ENCODE measurements at places on chromosomes 7 and 10.

DNA sequence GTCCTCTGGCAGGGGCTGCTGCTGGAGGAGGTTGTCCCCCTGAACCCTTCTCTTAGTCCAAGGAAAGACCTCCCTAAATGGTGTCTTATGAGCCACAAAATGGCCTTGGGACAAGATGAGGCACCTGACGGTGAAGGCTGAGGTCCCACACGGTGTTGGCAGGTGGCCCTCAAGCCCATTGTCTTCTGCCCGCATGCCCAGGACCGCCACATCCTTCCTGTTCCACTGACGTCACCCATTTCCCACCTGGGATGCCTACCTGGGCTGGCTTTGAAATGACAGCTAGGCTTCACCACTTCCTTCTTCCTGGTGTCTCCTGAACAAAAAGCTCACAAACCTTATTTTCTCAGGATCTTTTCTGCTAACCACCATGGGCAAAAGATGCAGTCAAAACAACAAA lies 2.1 kb upstream of the DMBT1 start:
- no peak for DNase-seq

DNA sequence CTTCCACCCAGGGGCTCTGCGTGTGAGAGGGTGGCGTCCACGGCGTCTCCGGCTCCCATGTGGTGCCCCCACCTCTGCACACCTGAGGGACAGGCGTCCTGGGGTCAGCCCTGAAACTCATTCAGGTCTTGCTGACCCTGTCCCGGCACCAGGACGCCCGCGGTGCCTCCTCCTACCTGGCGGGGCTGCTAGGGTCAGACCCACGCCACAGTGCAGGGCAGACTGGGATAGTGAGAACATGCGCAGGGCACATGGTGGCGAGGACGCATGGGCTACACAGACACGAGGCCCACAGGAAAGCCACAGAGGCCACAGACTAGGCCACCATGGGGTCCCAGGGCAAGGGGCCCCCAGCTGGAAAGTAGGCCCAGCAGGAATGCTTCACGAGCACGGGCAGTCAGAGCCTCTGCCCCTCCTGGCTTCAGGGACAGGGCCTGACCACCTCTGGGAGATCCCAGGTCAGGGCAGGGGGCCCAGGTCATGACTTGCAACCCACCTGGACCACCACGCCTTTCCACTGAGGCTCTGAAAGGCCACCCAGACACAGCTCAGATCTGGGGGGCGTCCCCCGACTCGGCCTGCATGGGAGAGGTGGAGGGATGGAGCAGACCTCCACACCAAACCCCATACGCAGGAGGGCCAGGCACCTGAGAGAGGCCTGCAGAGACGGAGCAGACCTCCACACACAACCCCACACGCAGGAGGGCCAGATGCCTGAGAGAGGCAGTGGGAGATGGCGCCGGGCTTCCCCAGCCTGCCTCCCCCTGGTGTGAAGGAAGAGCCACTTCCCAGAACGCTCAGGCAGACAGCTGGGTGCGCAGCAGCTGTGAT lies 188.6 kb downstream of the ELFN1 start:
- no peak for DNase-seq

DNA sequence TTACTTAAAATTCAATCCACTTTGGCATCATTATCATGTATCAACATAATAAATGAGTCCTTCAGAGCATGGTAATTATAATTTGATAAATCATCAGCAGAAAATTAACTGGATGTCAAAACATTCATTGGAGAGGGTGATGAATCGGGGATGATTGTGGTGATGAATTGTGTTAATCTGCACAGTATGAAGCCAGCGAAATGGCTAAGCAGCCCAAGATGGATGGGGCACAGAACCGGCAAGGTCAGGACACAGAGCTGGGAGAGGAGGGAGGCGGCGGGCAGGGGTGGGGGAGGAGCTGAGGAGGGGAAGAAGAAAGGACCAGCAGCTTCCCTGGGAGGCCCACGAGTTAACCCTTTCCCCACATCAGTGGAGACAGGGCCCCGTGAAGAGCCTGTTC lies 536.1 kb downstream of the LRMDA start:
- DNase-seq, result no peak

- no peak for DNase-seq
Observed at GRCh38 chr7:34672430-34672829, 14.4 kb downstream of the NPSR1 start.

DNA sequence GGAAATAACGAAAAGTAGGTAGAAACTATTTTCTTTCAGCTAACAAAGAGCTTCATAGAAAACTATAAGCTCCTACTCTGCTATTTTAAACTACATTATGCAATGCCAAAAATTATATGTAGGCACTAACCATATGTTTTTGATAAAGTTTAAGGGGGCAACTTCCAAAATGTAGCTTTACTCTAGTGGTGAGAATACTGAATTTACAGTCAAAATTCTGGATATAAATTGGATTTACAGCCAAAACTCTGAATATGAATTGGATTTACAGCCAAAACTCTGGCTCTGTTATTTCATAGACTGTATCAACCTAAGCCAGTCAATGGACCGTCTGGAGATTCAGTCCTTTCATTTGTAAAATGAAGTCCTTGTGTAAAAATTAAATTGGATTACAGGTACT lies 86.8 kb upstream of the ANK3 start:
- DNase-seq, result no peak

DNA sequence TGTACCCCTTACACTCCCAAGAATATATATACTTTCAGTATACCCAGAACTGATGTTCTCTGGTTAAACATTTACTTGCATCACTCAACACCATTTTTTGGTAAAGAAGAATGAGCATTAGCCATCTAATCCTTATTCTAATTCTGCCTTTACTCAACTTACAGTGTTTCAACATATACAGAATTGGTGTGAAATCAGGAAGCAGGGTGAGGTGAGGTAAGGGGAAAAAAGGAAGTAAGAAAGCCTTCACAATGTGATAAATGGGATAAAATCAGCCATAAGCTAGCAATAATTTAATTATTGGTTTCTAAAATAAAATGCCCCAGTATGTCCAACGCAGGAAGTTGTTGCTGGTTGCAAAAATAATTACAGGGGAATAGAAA lies 605.4 kb downstream of the KCNMA1 start:
- DNase-seq, result peak; percentile 27

DNA sequence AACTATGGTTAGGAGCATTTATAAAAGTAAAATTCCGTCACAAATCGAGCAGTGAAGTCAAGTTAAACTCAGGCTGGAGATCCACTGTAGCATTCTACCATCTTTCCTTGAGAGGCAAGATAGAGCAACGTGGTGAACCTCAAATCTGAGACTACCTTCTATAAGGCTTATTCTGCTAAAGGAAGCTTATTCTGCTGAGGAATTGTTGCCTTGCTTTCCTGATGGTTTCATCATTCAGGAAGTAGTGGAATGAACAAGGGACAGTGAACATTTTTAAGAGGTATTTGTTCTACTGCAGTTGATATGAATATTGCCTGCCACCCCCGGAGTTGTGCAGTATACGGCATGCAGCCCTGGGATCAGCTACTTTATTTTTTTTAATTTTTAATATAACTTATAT lies 170.8 kb downstream of the VPS50 start:
- no peak for DNase-seq

- no peak for DNase-seq
Observed at GRCh38 chr10:132141076-132141475, 45.7 kb upstream of the DPYSL4 start.

DNA sequence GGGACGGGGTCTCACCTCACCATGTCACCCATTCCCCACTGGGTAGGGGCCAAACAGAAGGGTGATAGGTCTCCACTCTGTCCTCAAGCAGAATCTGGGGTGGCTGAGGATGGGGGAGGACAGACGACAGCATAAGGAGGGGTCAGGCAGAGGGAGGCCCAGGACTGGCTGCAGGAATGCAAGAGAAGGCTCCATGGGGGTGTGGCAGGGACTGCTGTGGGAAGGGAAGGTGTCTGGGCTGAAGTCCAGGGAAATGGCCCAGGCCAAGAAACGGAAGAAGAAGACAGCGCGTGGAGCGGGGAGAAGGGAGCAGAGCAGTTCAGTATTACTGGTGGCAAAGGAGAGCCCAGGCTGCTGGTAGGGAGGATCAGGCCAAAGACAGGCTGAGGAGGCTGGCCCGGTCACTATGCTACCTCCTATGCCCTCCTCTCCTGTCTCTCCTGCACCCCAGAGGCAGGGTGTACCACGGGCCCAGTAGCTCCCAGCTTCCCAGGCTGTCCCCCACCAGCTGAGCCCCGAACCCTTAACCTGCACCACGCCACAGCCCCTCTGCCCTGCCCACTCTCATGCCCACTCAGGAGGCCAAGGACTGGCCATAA lies 60.9 kb downstream of the GRB10 start:
- no peak for DNase-seq

GRCh38 chr7:47451851-47452205 lies 130.1 kb downstream of the TNS3 start:
- no peak for DNase-seq

DNA sequence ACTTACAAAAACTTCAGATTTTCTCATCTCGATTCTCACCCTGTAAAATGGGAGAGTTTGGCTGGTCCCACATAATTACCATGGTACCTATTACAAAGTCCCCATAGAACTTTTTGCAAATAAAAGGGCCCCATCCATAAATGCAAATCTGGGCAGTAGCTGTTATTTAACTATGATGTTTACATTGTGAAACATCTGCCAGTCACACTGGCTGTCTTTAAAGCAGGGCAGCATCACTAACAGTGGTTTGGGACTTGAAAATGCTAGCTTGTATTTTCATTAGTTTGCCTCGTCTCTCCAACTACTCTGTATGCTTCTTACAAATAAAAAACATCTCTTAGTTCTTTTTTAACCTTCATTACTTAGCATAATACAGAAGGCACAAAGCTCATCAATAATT lies 240.7 kb downstream of the FZD1 start:
- DNase-seq, result no peak

GRCh38 chr10:67978749-67979148 lies 94.3 kb downstream of the SIRT1 start:
- DNase-seq, result no peak

- DNase-seq, result no peak
Observed at GRCh38 chr10:21176934-21177480, 279.9 kb upstream of the NEBL start.

DNA sequence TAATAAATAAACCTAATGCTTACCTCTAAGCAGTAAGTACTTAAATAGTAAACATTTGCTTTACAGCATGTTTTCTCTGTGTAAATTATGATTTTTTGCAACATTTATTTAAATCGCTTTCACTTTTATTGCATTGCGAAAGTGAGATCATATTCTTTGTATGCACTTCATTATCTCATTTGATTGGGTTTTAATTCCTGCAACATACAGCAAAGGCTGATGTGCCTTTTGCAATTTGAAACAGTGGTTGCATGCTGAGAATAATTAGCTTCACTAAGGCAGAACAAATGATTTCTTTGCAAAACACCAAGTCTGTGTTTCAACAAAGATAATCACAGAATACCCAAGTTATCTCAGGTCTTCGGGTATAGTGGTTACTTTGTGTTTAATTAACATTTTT lies 16.3 kb upstream of the THSD7A start:
- DNase-seq, result no peak

GRCh38 chr10:113656896-113657295 lies 6.9 kb downstream of the NRAP start:
- no peak for DNase-seq

- no peak for DNase-seq
Observed at GRCh38 chr10:53406532-53406931, 633.9 kb upstream of the MBL2 start.

DNA sequence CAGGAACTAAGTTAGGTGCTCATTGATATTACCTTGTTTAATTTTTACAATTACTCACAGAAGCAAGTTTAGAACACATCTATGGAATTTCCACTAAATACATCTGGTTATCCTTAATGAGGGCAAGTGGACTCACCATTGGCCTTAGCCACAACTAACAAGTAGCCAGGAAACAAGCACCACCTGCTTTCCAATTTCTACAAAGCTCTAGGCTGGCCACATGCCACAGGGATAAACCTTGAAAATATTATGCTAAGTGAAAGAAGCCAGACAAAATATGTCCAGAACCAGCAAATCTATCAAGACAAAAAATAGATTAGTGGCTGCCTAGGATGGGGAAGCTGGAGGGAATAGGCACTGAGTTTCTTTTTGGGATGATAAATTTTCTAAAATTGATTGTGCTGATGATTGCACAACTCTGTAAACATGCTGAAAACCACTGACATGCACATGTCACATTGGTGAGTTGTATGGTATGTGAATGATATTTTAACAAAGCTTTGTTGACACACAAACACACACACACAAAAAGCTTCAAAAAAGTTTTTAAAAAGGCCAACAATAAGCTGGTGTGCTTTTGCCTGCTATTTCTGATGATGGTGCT lies 179.4 kb downstream of the CPEB3 start:
- no peak for DNase-seq

All from suppressor macrophage treated with lipopolysaccharide for 4 hours (primary cell).